ENCODE measurements at places on chromosomes 16 and 17. TPM values are rescaled to one million over a fixed set of nuclear protein-coding genes. Genes with fewer than 3 reads are reported as not detected.

- no peak for DNase-seq
These were observed 44.4 kb downstream of the YPEL2 start for GRCh38 chr17:59375857-59376256.

- DNase-seq: no peak
These were observed 6.6 kb upstream of the PMP22 start for GRCh38 chr17:15271741-15272140.

DNA sequence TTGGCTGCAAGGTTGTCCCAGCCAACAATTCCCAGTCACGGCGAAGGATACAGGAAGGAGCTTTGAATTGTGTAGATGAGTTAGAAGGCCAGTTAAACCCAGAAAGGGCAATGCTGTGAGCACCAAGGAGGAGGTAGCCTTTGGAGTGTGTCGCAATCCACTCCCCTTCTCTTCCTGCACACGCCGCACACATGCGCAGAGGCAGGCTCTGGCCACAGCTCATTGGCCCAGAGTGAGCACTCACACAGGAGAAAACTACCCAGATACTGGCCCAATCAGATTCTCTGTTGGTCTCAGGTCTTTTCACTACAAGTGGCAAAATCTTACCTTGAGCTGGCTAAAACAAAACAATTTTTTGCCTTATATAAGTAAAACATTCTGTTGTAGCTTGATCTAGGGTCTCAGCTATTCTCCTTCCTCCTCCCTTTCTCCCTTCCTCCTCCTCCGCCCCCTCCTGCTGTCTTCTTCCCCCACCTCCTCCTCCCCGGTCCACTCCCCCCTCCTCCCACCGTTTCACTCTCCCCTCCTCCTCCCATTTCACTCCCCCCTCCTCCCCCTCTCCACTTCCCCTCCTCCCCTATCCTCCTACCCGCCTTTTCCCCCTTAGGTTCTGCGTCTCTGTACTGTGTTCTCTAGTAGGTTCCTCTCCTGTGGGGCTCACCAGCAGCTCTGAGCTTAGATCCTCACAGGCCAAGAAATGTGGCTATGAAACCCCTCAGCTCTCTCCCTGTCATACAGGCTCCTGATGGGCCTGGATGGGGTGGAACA lies 344.9 kb downstream of the CPPED1 start:
- no peak for DNase-seq

GRCh38 chr16:11637320-11637719 lies 30.9 kb upstream of the SNN start:
- no peak for DNase-seq

GRCh38 chr16:12467418-12468210 lies 336.1 kb downstream of the CPPED1 start:
- no peak for DNase-seq

DNA sequence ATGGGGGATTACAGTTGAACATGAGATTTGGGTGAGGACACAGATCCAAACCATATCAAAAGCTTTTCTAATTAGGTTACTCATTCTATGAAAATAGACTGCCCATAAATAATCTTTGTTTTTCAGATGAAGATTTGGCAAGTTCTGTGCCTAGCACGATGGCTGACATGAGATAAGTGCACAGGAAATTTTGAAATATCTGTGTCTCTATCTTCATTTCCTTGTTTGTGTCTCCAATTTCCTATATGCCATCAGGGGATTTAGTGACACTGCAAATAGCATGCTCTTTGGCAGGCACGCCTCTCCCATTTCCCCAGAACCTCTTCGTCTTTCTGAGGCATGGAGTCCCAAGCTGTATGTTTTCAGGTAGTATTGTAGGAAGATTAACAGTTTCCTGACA lies 544.6 kb downstream of the CDH13 start:
- DNase-seq: no peak

DNA sequence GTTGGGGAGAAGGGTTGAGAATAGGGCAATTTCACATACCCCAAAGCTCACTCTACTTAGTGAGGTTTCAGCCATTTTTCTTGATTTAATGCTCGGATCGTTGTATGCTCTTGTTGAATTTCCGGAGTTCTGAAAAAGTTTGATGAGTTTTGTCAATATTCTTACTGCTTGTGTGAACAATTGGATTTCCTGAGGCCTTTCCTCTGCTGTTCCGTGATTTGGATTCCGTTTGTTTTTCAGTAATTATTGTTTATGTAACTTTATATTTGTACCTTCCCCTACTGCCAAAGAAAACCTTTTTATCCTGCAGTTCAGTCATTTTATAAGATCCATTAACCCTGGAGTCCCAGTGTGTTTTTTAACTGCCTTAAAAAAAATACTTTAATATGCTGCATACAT lies 62.9 kb downstream of the PHKB start:
- no peak for DNase-seq

DNA sequence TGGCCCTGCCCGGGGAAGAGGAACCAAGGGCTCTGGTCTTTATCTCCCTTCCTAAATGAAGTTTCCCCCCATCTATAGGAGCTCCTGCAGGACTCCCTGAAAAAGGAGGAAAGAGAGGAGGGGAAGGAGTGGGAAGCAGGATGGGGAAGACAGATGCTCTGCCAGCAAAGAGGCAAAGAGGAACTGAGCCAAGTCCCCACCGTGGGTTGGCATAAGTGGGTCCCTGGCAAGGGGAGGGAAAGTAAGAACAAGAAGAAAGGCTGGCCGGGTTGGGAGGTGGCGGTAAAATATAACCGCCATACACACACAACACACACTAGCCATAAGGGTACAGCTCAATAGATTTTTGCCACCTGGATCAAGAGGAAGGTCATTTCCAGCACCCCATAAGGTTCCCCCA lies 6.1 kb upstream of the EIF1 start:
- no peak for DNase-seq

G6PC1 gene
- total RNA-seq: not detected

MAPT gene
- total RNA-seq: 4.8 TPM

CDH15 gene
- 1.2 TPM for total RNA-seq

OR4D1 gene
- total RNA-seq: not detected

UTS2R gene
- total RNA-seq: not detected
